ENCODE measurements at places on chromosomes 4 and X.

GRCh38 chrX:13048280-13048679 lies 3.9 kb upstream of the FAM9C start:
- DNase-seq: no peak

GRCh38 chrX:134660627-134661026 lies 2.4 kb upstream of the PLAC1 start:
- no peak for DNase-seq

- peak; percentile 81 for DNase-seq
Measured at GRCh38 chr4:102826890-102827673, at the start of gene UBE2D3. Gene UBE2D3, minus strand, starts transcription at chr4:102827551. Its CDS starts 1,043 bp downstream, at chr4:102826508.

DNA sequence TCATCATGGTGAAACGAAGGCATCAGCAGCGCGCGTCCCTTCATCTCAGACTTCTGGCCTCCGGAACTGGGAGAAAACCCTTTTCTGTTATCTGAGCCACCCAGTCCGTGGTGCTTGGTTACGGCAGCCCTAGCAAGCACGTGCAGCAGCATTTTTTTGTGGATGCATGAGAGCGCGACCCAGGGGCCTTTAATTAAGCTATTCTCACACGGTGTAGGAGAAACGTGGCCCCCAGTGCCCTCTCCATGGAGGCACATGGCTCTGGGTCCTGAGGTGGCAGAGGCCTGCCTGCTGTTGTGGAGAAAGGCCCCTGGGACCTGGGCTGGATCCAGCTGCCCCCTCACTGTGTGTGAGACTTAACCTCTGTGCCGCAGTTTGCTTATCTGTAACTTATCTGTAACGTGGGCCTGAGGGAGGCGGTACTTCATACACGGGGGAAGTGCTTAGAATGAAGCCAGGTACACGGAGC lies 9.5 kb downstream of the CLCN4 start:
- no peak for DNase-seq

DNA sequence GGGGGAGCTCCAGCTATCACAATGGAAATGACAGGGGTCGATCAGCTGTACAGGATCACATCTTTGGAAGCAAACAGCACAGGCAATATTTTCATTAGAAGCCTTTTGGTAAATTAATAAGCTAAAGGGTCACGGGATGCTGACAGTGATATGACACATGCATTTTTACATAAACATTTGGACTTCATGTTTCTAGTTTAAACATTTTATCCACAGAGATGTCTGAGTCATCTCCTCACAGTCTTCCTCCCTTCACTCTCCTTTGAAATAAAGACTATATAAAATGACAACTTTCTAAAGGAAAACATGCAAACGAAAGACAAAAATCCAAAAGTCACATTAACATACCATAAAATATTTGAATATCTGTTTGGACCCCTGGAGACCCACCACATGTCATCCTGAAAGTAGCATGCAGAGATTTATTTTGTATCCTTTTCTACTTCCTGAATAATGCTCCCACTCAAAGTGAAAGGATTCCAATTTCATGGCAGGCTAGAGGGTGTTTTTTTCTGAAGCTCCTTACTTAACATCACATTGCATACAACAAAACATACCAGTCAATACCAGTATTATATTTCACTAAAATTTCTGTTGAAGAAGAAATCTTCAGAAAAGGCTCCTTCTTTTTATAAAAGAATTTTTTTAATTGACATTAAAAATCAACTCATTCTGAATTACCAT lies 200.1 kb upstream of the PPARGC1A start:
- no peak for DNase-seq

- DNase-seq: no peak
Measured at GRCh38 chrX:56429581-56429980, 133.8 kb upstream of the UBQLN2 start.

- DNase-seq: no peak
Measured at GRCh38 chr4:148116264-148116663, 325.9 kb downstream of the NR3C2 start.

GRCh38 chrX:79412972-79413371 lies 45.8 kb upstream of the ITM2A start:
- DNase-seq: no peak

- no peak for DNase-seq
Measured at GRCh38 chr4:104983615-104984179, 163.0 kb upstream of the TET2 start.

- no peak for DNase-seq
Measured at GRCh38 chr4:88967883-88968331, 89.1 kb downstream of the FAM13A start.
